ENCODE measurements at places on chromosomes 12 and 14.
A peak's percentile ranks its signal among the peaks of the same experiment; 100 is the strongest.

DNA sequence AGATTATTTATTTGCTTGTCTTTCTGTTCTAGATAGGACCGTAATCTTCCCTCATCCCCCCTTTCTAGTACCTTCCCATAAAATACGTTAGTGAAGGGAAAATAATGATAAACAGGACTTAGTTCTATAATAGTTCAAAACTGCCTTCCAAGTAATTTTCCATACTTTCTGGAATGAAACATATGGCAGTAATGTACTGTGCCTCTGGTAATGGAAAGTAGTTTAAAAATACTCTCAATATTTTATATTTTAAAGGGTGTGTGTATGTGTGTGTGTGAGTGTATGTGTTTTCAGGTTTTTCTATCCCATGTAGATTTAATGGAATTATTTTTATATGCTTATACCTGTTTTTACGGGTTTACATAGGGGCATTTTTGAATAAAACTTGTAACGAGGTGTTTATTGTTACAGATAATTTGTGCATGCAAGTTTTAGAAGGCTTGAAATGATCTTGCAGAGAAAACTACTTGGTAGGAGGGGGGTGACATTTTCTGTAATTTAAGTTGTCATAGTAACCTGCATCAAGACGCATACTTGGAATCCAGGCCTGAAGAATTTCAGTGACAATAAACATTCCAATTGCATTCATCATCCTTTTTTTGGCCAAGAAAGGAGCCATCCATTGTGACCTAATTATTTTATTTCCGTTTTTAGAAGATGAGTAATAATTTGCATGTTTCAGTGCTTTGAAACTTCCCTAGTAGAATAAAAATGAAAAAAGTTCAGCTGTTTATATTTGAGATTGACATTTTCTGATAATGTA, 38.9 kb downstream of the RASSF8 start:
- DNase-seq = no peak

- no peak for DNase-seq
These were observed at the start of gene MYF5 for GRCh38 chr12:80716696-80717469. Gene MYF5, plus strand, starts transcription at chr12:80716912. Its CDS starts 152 bp downstream, at chr12:80717064.

DNA sequence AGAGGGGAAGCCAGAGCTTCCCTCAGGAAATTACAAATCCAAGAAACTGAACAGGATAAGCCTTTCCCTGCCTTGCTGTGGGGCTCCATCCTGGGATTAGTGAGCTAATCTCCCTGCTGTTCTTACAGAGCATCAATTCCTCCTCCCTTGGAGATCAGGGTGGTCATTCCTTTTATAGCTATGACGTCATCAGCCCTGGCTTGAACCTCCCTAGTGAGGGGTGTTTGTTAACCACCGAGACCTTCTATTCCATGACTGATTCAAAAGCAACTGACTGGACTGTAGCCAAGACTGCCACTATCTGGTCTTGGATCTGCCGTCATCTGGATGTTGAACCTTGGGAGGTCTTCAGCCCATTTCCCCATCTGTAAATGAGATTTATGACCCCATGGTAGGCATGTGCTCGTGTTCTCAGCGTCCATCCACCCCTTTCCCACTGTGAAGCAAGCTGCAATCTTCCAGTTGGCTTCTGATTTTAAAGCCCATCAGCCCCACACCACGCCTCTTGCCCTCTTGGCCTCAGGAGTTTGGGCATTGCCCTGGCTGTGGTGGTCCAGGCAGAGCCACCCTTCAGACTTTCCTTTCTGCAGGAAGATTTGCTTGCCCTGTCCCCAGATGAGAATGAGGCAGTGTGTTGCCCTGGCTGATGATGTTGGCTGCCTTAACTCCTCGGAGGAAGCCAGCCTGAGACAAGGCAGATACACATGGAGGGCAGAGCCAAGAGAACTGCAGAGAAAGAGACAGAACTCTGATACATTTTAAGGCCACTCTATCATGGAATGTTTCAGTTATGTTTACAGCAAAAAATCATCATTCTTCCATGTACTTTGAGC, 59.6 kb upstream of the ACTN1 start:
- DNase-seq = no peak

GRCh38 chr12:16272222-16272621, 5.3 kb downstream of the SLC15A5 start:
- no peak for DNase-seq

GRCh38 chr12:40999210-40999609, 188.9 kb upstream of the PDZRN4 start:
- DNase-seq = no peak

- no peak for DNase-seq
These were observed 33.4 kb upstream of the FAM181A start for GRCh38 chr14:93893661-93894261.

DNA sequence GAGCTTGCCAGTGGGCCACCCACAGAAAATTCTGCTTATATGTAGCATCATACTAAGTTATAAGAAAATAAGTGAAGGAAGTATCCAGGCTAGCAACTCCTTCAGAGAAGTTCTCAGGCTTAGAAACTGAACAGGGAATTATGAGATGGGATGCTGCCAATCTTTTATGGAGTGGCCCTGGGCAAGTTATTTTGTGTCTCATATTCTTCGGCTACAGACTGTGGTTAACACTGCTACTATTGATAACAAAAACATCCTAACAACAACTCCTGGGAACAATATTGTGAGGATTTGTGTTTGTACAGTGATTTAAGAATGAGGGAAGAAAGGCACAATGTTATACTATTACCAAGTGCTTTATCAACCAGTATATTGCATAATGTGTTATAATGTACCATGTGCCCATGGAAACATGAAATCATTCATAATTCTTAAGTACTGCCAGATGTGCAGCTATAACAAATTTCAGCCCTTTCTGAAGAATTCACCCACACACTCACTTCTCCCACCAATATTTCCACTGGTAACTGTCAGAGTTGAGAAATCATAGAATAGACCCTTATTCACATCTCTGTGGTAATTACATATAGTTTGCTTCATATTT, 113.3 kb upstream of the SOX5 start:
- DNase-seq = no peak

DNA sequence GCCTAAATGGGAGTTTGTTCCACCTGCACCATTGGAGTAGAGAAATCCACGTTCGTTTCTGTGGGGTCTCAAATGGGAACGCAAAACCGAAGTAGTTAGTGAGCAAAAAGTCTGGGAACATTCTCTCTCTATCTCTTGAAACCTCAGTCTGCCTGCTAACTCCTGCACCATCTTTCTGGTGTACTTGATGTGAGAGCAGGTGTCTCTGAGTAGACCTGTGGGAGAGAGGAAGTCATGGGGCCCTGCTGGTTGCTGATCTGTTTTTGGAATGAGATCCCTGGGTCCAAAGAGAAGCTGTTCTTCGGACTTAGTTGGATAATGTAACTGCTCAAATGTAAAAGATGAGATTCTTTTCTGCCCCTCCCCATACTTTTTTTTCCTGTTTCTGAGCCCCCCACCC, 57.3 kb downstream of the MAX start:
- no peak for DNase-seq

GRCh38 chr12:49866859-49867569, 24.1 kb upstream of the BCDIN3D start:
- DNase-seq = peak; percentile 56

- no peak for DNase-seq
These were observed 94.1 kb downstream of the SLC8A3 start for GRCh38 chr14:70094631-70095030.

GRCh38 chr12:24940157-24940556, 8.7 kb downstream of the BCAT1 start:
- no peak for DNase-seq

GRCh38 chr12:14965221-14965620, 3.8 kb upstream of the ARHGDIB start:
- no peak for DNase-seq

- no peak for DNase-seq
These were observed 635.8 kb upstream of the FOXG1 start for GRCh38 chr14:28130610-28131284.

DNA sequence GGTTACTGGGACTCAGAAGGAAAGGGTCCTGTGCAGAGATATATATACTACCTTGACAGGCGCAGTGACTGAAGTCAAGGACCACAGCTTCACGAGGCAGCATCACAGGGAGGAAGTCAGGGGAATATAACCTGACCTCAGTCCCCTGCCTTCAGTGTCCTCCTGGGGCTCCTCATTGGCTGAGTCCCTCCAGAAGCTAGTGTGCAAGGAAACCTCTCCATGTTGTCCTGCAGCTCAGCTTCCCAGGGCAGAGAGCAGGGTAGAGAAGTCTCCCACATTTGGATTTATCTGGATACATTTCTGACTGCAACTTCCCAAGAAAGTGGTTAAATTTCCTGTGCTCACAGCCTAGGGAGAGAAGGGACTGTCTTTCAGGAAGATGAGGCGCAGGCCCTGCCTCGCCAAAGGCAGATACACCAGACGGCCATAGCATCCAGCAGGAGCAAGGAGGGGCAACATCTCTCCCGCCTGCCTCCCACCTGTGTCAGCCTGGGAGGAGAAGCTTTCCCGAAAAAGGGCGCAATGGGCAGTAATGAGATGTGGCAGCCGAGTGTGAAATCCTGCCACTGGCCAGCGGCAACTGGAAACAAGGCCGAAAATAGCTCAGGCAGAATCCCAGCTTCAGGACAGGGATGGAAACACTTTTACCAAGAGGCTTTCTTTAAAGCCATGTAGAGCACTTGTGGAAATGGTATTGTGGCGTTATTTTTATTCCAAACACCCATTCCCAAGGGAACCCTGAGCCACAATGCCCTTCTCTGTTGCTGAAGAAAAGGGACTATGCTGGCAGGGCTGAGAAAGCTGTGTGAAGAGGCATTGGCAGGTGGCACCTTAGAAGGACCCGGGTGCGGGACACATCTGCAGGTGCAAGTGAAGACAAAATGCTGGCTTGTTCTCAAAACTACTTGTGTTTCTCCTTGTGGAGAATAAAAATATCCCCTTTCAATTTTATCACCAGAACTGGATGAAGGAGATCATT, 54.9 kb upstream of the HIF1A start:
- DNase-seq = no peak

GRCh38 chr12:78156751-78157150, 326.1 kb downstream of the NAV3 start:
- no peak for DNase-seq

GRCh38 chr12:124827588-124828184, 36.0 kb downstream of the SCARB1 start:
- DNase-seq = no peak

GRCh38 chr12:124398578-124399227, 103.8 kb downstream of the RFLNA start:
- DNase-seq = no peak

DNA sequence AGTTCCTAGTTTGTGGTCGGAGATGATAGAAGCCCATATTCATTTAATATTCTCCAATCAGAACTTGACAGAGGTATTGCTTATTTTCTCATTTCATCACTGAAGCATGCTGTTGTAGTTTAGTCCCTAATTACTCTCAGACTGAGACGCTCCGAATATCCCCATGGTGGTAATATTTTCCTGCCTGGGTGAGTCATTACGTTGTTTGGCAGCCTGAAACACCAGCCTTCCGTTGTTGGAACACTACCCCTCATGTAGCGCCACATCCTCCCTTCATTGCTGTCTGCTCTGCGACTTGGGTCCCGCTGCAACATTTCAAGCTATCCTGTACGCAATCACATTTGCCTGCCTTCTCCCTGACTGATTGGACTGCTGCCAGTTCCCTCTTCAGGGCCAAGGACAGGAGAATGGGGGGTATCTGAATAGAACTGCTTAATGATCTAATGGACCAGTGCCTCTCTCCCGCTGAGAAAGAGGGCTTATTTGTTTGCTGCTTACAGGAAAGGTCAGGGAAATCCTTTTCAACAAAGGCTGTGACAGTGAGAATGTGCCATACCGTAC, 369.1 kb downstream of the NPAS3 start:
- DNase-seq = no peak

- no peak for DNase-seq
These were observed 7.1 kb upstream of the KRT5 start for GRCh38 chr12:52527121-52527800.

GRCh38 chr12:117671734-117672133, 297.1 kb downstream of the KSR2 start:
- no peak for DNase-seq

DNA sequence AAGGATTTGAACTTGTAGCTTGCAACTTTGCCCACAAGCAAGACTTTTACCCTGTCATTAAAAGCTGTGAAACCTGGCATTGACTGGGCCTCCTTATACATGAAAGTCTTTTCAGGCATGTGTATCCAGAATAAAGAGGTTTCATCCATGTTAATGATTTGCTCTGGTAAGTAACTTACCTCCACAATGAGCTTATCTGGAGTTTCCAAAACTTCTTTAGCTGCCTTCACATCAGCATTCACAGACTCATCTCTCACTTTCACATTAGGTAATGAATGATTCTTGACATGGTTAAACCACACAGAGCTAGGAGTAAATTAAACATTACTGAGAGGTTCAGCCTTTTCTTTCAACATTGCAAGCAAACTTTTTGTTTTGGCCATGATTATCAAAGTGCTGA, 234.4 kb upstream of the CLEC14A start:
- DNase-seq = no peak

GRCh38 chr14:91835920-91836843, 31.2 kb downstream of the TC2N start:
- DNase-seq = peak; percentile 81

- no peak for DNase-seq
These were observed 24.8 kb downstream of the MUCL1 start for GRCh38 chr12:54879150-54879549.

- DNase-seq = no peak
These were observed 20.4 kb upstream of the RNF212B start for GRCh38 chr14:23217032-23218020.

- no peak for DNase-seq
These were observed 103.3 kb downstream of the AEBP2 start for GRCh38 chr12:19542606-19543005.

DNA sequence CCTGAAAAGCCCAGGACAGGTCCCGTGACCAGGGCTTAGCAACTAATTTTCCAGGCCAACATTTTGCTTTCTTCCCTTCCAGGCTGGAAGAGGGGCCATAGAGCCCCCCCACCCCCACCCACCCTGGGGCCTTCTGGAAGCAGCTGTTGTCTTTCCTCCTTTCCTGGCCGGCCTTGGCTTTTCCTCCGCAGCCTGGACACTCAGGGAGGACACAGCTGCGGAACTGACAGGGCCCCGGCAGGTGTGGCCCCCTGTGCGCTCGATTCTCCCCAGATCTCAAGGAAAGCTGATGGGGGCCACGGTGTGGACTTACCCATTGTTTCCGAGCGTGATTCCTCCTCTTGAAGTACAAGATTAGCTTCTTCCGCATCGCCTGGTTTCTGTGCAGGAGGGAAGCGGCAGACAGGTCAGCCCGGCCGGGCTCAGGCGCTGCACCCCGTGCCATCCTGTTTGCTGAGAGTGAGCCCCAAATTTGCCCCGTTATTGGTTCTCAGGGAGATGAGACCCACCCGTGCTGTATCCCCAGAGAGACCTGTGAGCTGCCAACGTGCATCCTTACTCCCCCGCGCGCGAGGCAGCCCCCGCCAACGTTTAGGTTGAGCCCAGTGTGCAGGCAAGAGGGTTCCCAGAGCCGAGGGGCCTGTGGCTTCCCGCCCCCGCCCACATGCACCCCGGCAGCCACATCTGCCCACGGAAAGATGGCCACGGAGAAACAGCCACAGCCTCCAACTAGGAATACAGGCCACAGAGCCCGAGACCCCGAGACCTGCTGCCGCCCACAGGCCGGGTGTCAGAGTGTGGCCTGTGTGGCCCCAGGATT, 129.6 kb downstream of the NCOR2 start:
- no peak for DNase-seq
